ENCODE measurements at places on chromosomes 1 and 21. TPM values are rescaled to one million over a fixed set of nuclear protein-coding genes. Genes with fewer than 3 reads are reported as not detected.

GRCh38 chr1:7478142-7478790, 292.8 kb upstream of the VAMP3 start:
- peak; percentile 42 for DNase-seq

FMOD gene
- 0.18 TPM for total RNA-seq

- DNase-seq = no peak
Observed at GRCh38 chr21:25907573-25908275, 173.0 kb downstream of the GABPA start.

GRCh38 chr1:201419256-201419655, 2.3 kb downstream of the TNNI1 start:
- no peak for DNase-seq

GRCh38 chr1:201328576-201328975, 45.3 kb downstream of the PKP1 start:
- DNase-seq = no peak

OR2L13 gene
- not detected for total RNA-seq

- DNase-seq = no peak
Observed at GRCh38 chr21:45304945-45305344, 17.2 kb upstream of the POFUT2 start.

LMNA gene
- 753 TPM for total RNA-seq

- no peak for DNase-seq
Observed at GRCh38 chr1:98002288-98002687, 81.5 kb upstream of the DPYD start.

DNA sequence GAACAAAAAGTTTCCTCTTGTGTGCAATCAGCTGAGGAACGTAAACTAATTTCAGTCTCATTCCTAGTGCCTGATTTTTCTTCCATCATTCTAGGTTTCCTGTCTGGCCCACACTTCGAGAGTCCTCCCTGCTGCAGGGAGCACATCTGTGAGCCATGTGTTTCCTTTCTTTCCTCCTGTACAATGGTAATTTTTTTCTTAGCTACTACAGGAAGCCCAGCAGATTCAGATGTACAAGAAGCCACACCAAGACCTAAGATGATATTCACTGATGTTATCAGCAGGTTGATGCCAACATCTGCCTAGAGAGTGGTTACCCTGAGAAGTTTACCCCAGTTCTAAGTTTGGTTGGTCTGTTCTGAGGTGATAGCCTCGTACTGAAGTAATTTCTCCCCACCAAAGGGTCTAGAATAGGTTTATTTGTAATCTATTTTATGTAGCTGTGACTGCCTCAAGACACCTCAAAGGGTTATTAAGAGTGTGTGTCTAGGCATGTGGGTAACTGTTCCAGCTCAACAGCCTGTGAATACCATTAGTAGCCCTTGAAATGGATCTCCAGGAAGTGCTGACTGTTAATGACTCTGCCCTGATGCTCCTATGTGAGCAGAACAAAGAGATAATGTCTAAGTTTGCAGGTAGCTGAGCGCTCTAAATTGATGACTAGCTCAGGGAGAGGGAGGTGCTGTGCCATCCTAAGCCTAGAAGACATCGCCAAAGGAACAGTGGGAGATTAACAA, 31.7 kb upstream of the CLDN14 start:
- DNase-seq = peak; percentile 11

GRCh38 chr1:16458831-16459230, 18.3 kb downstream of the NECAP2 start:
- no peak for DNase-seq

SPATA45 gene
- total RNA-seq = not detected

GRCh38 chr1:58983162-58983561, 199.3 kb upstream of the JUN start:
- peak; percentile 4 for DNase-seq

GRCh38 chr21:17343055-17343454, 169.8 kb upstream of the CXADR start:
- DNase-seq = peak; percentile 13

DNA sequence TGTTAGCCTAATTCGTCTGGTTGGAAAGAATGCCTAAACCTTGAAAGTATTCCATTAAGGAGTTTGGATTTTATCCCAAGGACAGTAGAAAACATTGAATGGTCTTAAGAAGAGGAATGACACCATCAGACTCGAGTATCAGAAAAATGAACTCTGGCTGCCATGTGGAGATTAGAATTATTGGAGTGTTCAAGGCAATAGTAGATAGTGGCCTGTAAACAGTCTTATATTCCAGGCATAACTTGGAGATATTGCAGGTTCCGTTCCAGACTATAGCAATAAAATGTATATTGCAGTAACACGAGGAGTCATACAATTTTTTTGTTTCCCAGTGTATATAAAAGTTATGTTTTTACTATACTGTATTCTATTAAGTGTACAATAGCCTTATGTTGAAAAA, 130.9 kb downstream of the GDAP2 start:
- no peak for DNase-seq

DNA sequence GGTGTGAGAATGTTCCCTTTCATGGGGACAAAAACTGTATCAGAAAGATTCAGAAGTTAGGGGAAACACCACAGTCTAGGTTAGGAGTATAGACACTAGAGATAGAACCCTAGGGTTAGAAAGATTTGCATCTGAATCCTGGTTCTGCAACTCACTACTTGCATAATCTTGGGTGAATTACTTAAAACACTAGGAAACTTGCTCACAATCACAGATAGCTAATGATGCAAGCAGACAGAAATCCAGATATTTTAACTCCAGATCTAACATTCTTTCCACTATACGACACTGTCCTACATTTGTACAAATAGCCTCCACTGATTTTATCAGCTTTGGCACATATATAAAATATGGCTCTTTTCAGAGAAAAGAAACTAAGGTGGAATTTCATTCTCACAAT, 30.8 kb upstream of the GLIS1 start:
- DNase-seq = peak; percentile 56

- DNase-seq = no peak
Observed at GRCh38 chr1:153342178-153342577, 6.5 kb downstream of the PGLYRP4 start.

- no peak for DNase-seq
Observed at GRCh38 chr1:243500512-243500911, 244.7 kb downstream of the SDCCAG8 start.

DNA sequence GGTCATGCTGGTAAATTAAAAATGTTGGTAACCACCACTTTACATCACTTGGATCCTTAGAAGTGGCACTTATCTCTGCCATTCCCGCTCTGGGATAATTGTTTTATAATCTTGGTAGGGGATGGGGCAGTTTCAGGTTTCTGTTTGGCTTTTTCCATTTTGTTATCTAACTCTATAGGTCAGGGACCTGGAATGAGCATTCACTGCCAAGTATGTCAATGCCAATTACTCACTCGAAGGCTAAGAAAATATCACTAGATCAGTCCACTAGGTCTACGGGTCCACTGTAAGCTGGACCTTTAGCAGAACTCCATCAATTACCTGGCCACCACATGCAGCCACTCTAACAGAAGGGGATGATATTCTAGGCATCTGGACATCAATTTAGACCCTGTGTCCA, 4.5 kb upstream of the DIP2A start:
- DNase-seq = peak; percentile 34

- DNase-seq = peak; percentile 97
Observed at GRCh38 chr1:8197493-8198282, 120.2 kb upstream of the SLC45A1 start.

DNA sequence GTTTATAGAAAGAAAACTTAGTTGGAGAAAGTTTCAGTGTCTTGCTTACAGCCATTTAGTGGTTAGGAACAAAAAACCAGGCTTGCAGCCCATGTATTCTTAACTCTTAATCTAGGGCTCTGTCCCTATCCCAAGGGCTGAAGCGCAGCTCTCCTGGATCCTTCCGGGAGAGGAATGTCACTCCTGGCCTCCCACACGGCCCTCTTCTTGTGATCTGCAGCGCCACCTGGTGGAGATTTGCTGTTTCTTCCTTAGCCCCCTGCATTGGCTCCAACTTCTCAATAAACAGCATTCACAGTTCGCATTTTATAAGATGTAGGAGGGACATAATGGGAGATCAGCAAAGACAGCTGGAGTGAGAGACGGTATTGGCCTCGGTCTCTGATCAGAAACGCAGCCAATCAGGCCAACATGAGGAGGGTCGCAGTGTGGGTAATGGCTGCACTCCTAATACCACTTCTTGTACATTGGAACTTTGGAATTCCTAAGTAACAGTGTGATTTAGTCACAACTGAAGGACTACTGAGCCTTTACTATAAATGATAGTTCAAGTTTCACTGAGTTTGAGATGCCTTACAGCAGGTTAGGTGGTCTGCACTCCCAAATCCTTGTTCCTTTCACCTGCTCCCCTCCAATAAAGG, 283.4 kb downstream of the ASTN1 start:
- peak; percentile 62 for DNase-seq

GRCh38 chr1:230641346-230641745, 935 bp upstream of the COG2 start:
- peak; percentile 9 for DNase-seq

GRCh38 chr21:34603710-34604057, 11.2 kb downstream of the RCAN1 start:
- no peak for DNase-seq

DNA sequence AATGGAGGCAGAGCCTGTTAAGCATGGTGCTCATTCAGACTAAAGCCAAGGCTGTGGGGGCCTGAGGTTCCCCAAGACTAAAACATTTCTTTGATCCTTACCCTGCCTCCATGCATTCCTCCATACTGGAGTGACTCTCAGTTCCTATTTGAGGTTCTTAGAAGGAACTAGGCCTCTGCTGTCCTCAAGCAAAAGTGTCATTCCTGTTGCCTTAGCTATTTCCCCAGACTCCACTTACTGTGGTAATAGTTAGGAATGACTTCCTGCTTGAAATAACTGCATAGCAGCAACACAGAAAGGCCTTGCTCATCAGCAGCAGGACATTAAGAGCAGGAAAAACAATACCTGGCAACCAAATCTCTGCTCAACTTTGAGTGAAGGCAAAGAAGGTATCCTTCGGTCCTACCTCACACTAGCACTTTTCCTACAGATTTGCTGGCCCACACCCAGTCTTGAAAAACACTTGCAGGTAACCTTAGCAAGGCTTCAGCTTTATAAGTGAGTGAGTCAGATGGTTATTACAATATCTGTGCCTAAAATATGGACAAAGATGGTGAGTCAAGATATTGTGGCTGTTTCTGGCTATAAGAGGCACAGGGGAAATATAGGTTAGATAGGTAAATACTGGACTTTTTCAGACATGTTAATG, 14.8 kb downstream of the LRRC41 start:
- peak; percentile 77 for DNase-seq

- peak; percentile 80 for DNase-seq
Observed at GRCh38 chr1:25469177-25469576, 38.5 kb downstream of the MACO1 start.

GRCh38 chr1:35560256-35561225, 2.9 kb downstream of the NCDN start:
- no peak for DNase-seq

GRCh38 chr1:104932030-104932915, 1182.6 kb downstream of the AMY1C start:
- no peak for DNase-seq

DNA sequence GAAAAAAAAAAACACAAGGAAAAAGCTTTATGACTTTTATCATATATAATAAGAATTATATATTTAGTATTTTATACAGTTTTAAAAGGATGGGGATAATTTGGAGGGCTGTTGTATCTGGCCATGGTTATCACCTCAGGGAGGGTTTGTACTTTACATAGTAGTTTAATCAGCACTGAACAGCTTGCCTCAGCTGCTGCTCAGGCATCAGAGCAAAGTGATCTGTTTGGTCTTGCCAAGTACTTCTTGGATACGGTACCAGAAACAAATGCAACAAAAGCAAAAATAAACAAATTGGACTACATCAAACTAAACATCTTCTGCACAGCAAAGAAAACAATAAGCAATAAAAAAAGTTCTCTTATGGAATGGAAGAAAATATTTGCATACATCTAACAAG, 2.6 kb upstream of the SPTA1 start:
- no peak for DNase-seq

DCST1 gene
- total RNA-seq = not detected

DNA sequence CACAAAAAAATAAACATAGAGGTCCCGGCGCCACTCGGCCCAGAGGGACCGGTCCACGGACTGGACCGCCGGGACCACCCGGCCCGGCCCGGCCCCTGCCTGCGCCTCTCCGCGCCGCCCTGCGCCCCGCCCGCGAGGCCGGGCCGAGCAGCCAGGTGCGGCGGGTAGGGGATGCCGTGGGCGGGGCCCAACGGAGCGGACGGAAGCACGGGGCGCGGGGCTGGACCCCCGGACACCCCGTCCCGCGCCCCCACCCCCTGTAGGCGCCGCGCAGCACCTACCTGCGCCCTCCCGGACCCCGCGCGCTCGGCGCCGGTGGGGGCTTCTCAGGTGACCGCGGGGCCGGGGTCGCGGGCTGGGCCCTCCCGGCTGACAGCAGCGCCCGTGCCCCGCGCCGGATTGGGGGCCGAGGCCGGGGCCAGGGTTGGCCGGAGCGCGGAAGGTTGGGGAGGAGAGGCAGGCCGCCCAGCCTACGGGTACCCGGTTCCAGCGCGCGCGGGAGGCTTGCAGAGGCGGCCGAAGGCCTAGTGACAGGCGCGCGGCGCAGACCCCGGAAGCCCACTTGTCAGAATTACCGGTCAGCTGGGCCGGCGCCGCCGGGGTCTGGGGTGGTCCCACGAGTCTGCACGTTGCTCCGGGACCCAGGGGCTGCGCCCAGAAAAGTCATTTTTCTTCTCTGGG, 351.9 kb upstream of the CAMK1G start:
- no peak for DNase-seq

FAM163A gene
- total RNA-seq = not detected

DNA sequence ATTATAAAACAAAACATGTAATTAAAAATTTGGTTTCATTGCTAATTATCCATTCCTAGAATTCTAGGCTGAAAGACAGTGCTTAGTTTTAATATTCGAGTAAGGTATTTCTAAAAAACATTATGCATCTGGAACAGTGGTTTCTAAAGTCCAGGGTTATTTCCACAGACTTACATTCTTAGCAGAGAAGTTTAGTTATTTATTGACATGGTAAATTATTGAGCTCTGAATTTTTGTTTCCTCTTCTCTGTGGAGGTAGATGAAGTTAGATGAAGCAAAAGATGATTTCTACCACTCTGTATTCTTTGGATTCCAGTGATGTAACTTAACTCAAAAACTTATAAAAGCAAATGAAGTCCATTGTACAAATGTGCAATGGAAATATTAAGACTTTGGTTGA, 709.4 kb downstream of the MRPL39 start:
- no peak for DNase-seq

DNA sequence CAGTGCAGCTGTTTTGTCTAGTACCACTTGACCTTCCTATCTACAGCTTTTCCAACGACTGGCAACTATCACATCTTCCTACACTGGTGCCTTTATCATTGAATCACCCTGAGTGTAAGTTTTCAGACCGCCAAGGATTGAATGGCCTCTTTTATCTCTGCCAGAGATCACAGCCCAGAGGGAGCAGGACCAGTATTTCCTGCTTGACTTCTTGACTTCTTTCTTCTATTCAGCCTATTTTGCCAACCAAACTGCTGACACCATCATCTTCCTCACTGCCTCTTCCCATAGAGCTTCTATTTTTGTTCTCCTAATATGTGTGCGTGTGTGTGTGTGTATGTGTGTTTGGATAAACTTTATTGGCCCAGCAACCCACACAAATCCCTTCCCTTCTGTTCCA, 53.8 kb downstream of the SERBP1 start:
- no peak for DNase-seq

DNA sequence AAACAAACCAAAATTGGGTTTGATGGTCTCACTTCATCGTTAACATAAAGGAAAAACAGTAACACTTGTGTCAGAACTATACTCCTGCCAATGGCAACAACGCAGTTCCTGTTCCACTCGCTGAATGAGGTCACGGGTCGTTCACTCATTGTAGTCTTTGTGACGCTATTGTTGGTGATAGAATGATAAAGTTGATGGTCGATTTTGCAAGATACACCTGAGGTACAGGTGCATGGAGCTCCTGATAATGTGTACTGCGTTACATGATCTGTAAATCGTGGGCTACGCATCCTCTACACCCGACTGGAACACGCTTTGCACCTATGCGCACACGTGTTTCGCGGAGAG, 391 bp upstream of the CENPS start:
- DNase-seq = peak; percentile 17

Data from IMR-90 (cell line).